Fibroblast of skin of abdomen (primary cell): ENCODE measurements at places on chromosomes 4 and X.

DNA sequence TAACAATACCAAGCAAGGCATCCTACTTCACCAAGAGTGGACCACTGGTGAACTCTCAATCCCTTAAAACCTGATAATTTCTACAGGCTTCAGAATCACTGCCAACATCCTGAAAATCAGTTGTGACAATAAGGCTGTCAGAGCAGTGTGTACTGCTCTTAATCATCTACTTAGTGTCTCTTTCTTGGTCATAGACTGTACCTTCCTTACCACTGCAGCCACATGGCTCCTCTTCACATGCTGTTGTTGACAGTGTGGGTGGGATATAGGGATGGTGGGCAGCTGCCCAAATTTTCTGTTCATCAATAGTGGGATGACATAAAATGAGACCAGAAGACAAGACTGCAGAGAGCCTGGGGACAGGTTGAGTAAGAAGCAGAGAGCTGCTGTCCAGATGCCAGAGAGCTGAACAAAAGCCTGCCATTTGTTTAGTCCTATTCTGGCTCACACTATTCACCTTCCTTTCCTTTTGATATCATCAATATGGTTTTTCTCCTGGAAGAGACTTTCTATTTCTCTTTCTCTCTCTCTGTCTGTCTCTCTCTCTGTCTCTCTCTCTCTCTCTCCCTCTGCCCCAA lies 178.9 kb downstream of the MGST2 start:
- DNase-seq: no peak

DNA sequence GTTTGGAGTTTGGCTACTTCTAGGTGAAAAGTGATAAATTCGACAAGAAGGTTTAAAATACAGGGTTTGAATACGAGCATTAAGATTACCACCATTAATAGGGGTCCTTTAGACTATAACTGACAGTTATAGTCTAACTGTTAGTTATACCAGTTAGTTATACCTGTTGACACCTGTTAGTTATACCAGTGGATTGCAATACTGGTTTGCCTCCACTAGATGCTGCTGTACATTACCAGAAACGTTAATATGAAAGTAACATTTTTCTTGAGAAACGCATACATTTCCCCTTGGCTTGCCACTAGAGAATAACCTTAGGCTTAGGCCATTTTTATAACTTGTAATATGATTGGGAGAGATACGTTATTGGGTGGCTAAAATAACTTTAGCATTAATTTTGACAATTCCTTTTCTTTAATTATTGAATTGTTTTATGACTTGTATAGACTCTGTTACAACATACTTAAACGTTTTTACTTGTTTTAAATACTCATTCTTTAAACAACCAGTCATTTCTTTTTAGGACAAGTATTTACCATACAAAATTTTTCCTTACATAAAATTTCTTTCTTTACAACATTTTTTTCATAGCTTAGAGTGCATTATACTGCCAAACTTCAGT lies 911.2 kb downstream of the FSTL5 start:
- DNase-seq: no peak

- peak; percentile 6 for DNase-seq
These were observed 67.6 kb downstream of the SHOX start for GRCh38 chrX:698206-698605.

DNA sequence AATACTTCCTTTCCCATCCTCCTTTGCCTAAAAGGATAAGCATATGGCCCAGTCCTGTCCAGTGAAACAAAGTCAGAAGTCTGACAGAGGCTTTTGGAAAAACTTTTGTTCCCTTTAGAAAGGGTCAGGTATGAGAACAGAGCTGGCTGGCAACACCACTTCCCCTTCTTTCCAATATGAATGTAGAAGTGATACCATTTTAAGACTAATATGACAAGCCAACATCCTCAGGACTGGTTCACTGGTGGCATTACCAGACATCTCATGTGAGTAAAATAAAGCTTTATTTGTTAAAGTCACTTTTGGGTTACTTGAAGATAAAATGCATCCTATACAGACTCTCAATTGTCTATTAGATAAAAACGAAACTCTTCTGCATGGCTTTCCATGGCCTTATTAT lies 83.6 kb upstream of the PTCHD1 start:
- DNase-seq: no peak

DNA sequence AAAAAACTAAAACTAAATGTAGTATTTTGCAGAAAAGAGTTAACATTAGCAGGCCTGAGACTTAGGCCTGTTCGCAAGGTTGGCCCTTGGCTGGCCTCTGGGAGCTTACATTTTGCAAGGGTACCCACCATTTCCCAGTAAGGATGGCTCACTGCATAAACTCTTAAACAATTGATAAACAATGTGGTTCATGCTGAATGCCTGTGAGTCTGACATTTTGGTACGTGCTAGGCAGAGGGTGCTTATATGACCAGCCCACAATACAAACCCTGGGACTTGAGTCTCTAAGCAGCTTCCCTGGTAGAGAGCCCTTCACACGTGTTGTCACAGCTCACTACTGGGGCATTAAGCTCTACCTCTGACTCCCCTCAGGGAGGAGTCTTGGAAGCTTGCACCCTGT lies 7.4 kb downstream of the PRPS2 start:
- no peak for DNase-seq

- DNase-seq: no peak
These were observed 9.7 kb upstream of the GUF1 start for GRCh38 chr4:44668526-44668925.

- no peak for DNase-seq
These were observed 25.1 kb upstream of the APLN start for GRCh38 chrX:129679901-129680300.

- peak; percentile 29 for DNase-seq
These were observed 55.4 kb upstream of the ANXA3 start for GRCh38 chr4:78496021-78496643.

- peak; percentile 19 for DNase-seq
These were observed 238.9 kb downstream of the SLC7A11 start for GRCh38 chr4:138003248-138003647.

GRCh38 chr4:176287546-176287945 lies 18.5 kb upstream of the ASB5 start:
- no peak for DNase-seq

- DNase-seq: peak; percentile 2
These were observed 126.6 kb downstream of the PPP4R3C start for GRCh38 chrX:27336466-27337091.

DNA sequence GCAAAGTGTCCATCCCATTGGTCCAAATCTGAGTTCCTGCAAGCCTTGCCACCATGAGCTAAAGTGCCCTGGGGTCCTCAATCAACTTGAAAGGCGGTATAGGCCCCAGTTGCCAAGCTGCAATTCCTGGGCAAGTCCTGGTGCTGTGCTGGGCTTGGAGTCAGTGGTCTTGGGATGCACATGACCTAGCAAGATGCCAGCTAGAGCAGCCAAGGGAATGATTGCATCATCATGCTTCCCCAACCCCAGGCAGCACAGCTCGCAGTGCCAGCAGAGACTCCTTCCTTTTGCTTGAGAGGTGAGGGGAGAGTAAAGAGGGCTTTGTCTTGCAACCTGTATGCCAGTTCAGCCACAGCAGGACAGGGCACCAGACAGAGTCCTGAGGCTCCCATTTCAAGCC lies 50.5 kb downstream of the KCNIP4 start:
- DNase-seq: no peak

GRCh38 chr4:99630857-99631360 lies 26.7 kb downstream of the C4orf54 start:
- DNase-seq: no peak

DNA sequence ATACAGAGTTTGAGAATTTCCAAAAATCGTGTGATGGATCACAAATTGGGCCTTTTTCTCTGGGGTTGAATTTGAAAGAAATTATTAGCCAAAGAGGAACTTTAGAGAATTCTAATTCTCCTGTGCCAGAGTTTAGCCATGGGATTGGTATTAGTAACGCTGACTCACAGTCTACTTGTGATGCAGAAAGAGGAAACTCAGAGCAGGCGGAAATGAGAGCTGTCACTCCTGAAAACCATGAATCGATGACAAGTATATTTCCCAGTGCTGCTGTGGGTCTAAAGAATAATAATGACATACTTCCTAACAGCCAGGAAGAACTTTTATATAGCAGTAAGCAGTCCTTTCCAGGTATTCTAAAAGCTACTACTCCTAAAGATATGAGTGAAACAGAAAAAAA lies 64.9 kb downstream of the N4BP2 start:
- peak; percentile 81 for DNase-seq

DNA sequence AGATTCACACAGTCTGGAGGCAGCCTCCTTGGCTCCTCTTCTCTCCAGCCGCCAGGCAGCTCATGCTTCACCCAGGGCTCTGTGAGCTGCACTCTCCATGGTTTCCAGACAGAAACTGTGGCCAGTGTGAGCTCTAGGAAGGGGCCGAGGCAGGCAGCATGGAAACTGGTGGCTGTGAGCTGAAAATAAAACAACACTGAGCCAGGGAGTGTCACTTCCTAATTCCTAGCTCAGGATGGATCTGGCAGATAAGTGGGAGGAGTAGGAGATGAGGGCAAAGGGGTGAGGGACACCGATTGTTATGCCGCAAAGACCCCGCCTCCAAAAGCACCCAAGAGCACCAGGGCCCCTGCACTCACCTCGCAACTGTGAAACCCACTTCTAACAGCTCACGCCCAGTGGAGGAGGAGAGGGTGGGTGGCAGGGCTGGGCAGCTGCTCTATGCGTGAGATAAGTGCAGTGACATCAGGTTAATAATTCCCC lies 69.8 kb downstream of the FHDC1 start:
- DNase-seq: no peak
